Suprapubic skin (tissue), 4 donors: ENCODE measurements at places on chromosomes 16 and 17. TPM values are rescaled to one million over a fixed set of nuclear protein-coding genes. Genes with fewer than 3 reads are reported as not detected.

Gene ARL4D
- total RNA-seq: 27.3 TPM

Gene SLC5A10
- total RNA-seq: 0.68 TPM

Gene PLA2G10
- total RNA-seq: not detected

DNA sequence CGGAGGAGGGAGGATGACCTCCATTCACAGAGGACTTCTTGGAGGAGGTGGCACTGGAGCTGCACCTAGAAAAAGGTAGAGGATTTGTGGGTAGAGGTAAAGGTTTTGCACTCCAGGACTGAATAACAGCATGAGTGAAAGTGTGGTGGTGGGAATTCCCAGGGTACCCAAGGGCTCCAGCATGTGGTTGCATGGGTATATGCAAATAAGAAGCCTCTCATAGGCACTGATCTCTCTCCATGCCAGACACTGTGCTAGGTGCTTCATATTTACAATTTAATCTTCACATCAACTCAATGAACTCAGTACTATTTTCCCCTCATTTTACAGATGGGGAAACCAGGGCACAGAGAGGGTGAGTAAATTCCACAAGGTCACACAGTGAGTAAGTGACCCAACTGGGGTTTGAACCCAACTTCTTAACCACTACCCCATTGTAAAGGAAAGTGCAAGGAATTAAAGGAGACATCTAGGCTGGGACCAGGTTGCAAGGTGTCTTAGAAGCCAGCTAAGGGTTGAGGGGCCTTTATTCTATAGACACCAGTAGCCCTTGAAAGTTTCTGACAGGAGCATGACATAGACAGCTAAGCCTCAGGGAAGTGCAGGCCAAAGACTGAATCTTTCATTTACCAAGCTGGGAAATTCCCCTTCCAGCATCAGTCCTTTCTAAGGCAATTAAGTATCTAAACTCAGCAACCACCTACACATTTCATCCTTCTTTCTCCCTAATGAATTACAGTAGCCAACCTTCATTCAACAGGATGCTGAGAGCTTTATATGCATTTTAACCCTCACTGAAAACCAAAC, 21.3 kb downstream of the SCNN1B start:
- DNase-seq: no peak
- no peaks in the 10 kb centered on the region for H3K27me3 ChIP-seq
- H3K27ac ChIP-seq: no peak overlapping the region
- peaks cover 6% of the 10 kb centered on the region for H3K4me1 ChIP-seq
- no peak overlapping the region for H3K4me3 ChIP-seq
- no peaks in the 10 kb centered on the region for H3K36me3 ChIP-seq

GRCh38 chr17:50307654-50308053, 33.4 kb downstream of the TMEM92 start:
- no peaks in the 10 kb centered on the region for H3K36me3 ChIP-seq
- H3K27me3 ChIP-seq: peaks cover 12% of the 10 kb centered on the region
- peaks cover 2% of the 10 kb centered on the region for H3K4me1 ChIP-seq

- peaks cover 59% of the 10 kb centered on the region for H3K27me3 ChIP-seq
- no peaks in the 10 kb centered on the region for H3K36me3 ChIP-seq
- H3K4me1 ChIP-seq: peaks cover 65% of the 10 kb centered on the region
- H3K4me3 ChIP-seq: peak within 1 kb of the TSS; percentile 44
- no peak for DNase-seq
- peak within 1 kb of the TSS; percentile 79 for H3K27ac ChIP-seq
Measured at GRCh38 chr17:39626171-39627046, at the start of gene PPP1R1B. Gene PPP1R1B (plus strand): TSS chr17:39626952. CDS start chr17:39627393, 441 bp downstream.
